ENCODE measurements at places on chromosomes 2 and 18. TPM values are rescaled to one million over a fixed set of nuclear protein-coding genes. Genes with fewer than 3 reads are reported as not detected.

C2orf81 gene
- total RNA-seq, result 3.1 TPM

CHRND gene
- not detected for total RNA-seq

ALPP gene
- 19.2 TPM for total RNA-seq

TDRD15 gene
- total RNA-seq, result not detected

MRPL30 gene
- total RNA-seq, result 30.4 TPM

POTEC gene
- total RNA-seq, result not detected

RGPD3 gene
- under 0.01 TPM for total RNA-seq

OTOF gene
- total RNA-seq, result not detected

TSN gene
- 32.2 TPM for total RNA-seq

PLGLB1 gene
- 1.1 TPM for total RNA-seq

SCN7A gene
- not detected for total RNA-seq

POTEE gene
- not detected for total RNA-seq

IL36A gene
- total RNA-seq, result not detected

ALLC gene
- not detected for total RNA-seq

CDH19 gene
- not detected for total RNA-seq

CCDC138 gene
- total RNA-seq, result 5.1 TPM

KIAA2012 gene
- under 0.01 TPM for total RNA-seq

GLI2 gene
- 0.39 TPM for total RNA-seq

CFAP53 gene
- 0.43 TPM for total RNA-seq

CABYR gene
- total RNA-seq, result 3.5 TPM

SLC11A1 gene
- 0.22 TPM for total RNA-seq

ADGRF3 gene
- total RNA-seq, result 0.54 TPM
